ENCODE measurements at places on chromosomes 12 and 14.
A peak's percentile ranks its signal among the peaks of the same experiment; 100 is the strongest.

DNA sequence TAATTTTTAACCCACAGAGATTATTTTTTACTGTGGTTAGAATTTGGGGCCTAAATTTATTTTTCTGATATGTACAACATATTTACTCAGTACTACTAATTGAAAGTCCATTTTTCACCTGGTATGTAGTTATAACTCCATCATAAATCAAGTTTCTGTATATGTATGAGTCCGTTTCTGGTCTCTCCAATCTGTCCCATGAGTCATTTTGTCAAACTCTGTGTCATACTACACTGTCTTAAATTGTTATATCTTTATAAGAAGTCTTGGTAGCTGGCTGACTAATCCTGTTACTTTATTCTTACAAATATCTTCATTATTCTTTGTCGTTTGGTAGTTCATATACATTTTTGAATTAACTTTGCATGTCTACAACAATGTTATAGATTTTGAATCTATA is 344.0 kb downstream of the PDZRN4 start:
- no peak for DNase-seq

DNA sequence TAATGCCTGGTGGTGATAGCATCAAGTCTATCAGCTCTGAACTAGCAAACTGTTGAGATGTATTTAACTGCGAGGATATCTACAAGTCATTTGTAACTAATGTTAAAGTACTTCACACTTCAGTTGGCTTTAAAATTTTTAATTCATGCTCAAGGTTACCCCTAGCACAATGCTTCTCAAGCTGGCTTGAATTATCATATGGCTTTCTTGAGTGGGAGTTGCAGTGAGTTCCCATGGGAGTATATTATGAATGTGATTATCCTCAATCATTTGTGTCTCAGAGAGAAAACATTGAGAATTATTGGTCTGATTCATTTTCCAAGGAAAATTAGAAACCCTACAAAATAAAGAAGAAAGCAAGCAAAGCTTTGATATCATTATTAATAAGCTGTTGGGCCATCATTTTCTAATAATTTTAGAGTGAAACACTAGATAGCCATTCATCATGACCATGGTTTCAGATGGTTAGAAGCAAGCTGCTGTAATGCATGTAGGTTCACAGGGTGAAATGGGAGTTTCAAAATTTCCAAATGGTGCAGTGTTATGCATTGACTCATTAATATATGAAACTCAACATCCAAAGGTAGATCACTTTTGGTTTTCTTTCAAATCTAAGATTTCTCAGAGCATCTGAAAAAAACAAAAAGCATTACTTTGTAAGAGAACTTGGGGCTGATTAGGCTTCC is 11.8 kb upstream of the KRAS start:
- peak; percentile 37 for DNase-seq

DNA sequence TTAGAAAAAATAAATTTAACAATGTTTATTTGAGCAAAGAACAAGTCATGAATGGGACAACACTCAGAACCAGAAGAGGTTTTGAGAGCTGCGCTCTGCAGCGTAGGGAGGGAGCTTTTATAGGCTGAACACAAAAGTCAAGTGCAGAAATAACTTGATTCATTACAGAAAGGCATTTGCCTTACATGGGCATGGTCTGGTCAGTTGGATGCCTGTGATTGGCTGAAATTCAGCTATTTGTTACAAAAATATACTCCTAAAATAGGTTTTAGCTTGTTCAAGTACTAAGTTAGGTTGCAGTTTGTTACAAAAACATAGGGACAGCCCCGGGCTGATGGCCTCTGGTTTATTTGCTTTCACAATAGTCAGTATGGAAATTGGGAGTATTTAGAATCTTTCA is 118.0 kb downstream of the NUAK1 start:
- DNase-seq = no peak

GRCh38 chr12:54162741-54163140 is 26.0 kb downstream of the SMUG1 start:
- no peak for DNase-seq

- no peak for DNase-seq
Measured at GRCh38 chr14:47346849-47347248, 328.6 kb downstream of the MDGA2 start.

GRCh38 chr14:99015833-99016232 is 256.2 kb downstream of the BCL11B start:
- DNase-seq = no peak

- no peak for DNase-seq
Measured at GRCh38 chr14:33733310-33733709, 217.6 kb downstream of the EGLN3 start.

GRCh38 chr14:101184104-101184455 is 280.6 kb upstream of the RTL1 start:
- DNase-seq = no peak

- no peak for DNase-seq
Measured at GRCh38 chr12:56160193-56160763, 2.1 kb downstream of the MYL6 start.

DNA sequence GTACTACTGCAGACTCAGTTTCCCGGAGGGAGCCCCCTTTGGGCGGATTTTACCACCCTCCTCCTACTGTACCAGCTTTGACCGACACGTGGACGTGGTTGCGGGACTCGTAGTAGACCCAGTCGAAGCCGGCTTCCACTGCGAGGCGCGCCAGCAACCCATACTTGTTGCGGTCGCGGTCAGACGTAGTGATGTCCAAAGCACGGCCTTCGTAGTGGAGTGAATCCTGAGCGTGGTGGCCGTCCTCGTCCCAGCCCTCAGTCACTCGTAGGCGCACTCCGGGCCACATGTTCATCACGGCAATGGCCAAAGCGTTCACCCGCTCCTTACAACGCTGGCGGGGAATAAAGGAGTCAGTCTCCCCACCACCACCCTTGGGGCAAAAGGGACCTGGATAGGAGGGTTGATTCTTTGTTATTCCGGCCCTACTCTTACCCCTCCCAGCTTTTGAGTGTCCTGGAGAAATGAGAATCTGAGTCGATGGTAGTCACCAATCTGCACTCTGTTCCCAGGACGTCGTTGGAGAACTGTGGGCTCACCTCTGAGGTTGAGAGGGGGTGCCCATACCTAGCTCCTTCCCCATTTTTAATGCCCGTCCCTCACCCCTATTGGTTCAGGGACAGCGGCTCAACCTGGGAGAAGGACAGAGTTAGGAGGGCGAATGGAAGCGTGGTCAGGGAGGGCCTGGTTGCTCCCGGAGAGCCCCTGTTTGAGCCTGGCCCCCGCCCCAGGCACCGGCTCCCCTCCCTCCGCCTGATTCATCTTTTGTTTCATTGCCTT is 3.4 kb downstream of the DHH start:
- no peak for DNase-seq

DNA sequence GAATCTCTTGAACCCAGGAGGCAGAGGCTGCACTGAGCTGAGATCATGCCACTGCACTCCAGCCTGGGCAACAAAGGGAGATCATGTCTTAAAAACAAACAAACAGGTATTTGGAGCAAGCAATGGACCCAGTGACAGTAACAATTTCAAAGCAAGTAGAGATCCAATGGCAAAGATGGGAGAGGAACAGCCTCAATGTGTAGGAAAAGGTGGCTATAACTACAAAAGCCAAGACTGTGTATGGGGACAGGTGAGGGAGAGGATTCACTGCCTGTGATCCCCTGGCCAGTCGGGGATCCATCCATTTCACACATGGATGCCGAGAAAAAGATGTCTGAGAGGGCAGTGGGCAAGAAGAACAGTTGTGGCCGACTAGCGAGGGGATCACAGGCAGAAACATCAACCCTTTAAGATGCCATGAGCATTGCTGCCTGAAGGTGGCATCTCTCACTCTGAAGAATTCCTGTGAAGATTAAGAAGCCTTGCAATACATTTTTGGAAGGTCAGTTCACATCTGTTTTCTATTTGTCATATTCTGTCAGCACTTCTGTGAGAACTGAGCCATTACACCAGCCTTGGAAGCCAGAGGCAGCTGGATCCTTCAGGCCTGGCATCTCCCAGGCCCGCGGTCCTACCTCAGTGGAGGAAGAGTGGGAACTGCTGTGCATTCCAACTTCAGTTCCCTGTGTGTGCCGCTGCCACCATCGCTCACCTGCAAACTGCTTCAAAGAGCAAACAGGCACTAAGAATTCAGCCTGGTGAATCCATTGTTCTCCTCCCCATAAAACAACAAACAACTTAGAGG is 54.5 kb upstream of the FRS2 start:
- peak; percentile 90 for DNase-seq

DNA sequence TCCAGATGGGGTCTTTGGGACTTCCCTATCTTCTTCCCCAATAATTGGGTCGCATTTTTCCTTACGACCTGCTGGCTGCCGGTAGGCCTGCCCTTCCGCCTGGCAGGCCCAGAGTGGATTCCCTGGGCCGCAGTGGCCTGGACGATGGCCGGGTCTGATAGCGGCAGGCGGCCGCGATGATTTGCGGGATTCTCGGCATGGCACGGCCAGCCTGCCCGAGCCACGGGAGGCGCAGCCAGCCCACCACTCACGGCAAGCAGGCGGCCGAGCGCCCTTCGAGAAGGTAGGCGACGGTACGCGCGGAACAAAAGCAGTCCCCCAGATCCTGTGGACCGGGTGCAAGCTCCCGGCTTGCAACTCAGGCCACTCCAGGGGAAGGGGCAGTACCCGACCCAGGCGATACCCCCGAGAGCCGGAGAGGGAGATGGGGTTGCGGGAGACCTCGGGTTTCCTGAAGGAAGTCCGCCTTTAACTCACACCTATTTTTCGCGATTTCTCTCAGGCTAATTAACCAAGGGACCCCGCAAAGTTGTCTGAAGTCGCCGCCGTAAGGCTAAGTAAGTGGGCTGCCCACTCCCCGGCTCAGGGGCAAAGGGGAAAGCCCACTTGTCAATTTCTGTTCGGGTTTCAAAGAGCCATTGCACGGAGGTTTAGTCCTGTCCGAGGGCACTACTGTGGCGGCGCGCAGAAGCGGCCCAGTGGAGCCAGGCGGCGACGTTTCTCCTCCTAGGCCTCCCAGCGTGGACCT is 1.4 kb upstream of the GSC start:
- DNase-seq = no peak

Measured in A673 (cell line).